T-helper 1 cell (primary cell): ENCODE measurements at places on chromosomes 4 and X.

DNA sequence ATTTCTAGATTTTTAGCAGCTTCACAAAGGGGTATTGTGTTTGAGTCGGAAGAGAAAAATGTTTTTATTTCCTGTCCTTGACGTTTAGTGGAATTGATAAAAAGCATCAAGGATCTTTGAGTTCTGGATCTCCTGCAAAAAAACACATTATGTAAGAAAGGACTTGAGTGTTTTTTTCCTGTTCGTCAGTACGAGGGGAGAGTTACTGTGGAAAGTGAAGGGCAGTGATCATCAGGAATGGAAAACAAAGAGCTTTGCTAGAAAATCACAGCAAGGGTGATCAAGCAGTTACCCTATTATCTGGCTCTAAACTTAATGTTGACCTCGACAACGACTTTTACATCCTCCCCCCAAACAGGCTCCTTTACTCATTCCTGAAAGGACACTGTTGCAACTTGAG, 7.3 kb downstream of the LIMCH1 start:
- no peak for DNase-seq

DNA sequence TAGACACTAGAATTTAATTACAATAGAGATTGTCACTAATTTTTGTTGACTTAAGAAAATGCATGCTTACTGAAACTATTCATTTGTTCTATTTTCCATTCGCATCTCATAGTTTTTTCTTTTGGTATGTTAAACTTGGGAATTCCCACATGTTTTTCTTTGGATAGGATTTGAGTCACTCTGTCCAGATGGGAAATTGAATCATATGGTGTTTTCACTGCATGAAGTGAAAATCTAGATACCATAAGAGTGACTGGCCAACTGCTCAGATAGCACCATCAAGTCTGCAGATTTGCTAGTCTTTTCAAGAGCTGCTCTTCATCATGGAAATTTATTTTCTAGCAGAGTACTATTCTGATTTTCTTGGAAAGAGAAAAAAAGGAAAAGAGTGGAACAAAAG, 172.6 kb downstream of the FAM47B start:
- DNase-seq: no peak

DNA sequence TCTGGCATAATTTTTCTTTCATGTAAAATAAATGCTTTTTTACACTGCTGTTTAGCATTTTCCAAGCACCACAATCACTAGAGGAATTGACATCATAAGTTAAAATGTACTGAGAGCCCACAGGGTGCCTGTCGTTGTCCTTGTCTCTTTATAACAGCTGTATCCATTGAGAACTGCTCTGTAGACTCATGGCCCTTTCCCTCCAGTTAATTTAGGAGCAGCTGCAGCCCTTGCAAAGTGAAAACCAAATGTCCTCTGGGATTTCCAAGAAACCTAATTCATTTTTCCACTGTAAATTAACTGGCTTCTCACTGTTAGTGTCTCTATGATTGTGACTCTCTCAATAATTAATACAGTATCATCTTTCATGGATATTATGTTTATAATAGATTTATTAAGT, 185.9 kb downstream of the SLC4A4 start:
- no peak for DNase-seq

- no peak for DNase-seq
Observed at GRCh38 chr4:1299301-1299860, 9.7 kb downstream of the MAEA start.

DNA sequence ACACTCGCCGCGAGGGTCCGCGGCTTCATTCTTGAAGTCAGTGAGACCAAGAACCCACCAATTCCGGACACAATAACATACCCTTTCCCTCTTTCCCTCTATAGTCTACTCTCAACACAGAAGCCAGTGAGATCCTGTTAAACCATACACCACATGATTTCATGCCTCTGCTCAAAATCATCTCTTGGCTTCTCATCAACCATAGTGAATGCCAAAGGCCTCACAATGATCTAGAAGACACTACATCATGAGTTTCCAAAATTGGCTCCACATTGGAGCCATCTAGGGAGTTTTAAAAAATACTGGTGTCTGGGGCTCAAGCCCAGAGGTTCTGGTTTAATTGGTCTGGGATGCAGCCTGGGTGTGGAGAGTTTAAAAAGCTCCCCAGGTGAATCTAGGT, 124.5 kb downstream of the EFNB1 start:
- DNase-seq: no peak

DNA sequence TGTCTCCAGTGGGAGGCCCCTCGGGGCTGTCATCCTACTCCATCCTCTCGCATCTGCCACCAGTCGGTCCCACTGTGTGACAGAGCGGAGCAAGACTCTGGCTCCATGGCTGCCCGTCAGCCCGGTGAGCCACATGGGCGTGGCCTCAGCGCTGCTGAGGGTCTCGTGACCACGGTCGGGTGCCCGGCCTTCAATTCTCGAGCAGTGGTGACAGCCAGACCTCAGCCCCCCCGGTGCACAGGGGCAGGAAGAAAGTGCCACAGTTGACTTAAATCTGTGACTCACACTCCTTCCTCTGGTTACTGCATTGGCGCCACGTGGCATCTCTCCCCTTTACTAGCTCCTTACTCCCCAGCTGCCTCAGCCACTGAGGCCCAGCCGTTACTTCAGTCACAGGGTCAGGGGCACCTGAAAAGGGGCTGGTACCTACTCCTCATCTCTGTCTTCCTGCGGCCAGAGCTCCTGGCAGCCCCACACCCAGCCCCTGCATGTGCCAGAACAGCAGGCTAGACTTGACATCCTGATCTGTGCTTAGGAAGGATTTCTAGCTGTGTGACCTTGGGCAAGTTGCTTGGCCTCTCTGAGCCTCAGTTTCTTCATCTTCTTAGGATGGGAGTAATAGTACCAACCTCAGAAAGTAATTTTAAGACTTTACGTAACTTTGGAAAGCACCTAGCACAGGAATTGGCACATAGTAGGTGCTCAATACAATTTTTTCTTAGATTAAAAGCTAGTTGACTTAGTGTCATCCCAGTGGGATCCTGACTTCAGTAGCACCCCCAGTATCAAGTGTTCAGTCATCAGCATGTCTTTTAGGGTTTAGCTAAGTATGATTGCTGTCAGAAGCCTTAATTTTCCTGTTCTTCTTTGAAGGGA, 66.1 kb downstream of the TNIP2 start:
- DNase-seq: no peak
